ENCODE measurements at places on chromosomes 16 and 17.
A peak's percentile ranks its signal among the peaks of the same experiment; 100 is the strongest.

DNA sequence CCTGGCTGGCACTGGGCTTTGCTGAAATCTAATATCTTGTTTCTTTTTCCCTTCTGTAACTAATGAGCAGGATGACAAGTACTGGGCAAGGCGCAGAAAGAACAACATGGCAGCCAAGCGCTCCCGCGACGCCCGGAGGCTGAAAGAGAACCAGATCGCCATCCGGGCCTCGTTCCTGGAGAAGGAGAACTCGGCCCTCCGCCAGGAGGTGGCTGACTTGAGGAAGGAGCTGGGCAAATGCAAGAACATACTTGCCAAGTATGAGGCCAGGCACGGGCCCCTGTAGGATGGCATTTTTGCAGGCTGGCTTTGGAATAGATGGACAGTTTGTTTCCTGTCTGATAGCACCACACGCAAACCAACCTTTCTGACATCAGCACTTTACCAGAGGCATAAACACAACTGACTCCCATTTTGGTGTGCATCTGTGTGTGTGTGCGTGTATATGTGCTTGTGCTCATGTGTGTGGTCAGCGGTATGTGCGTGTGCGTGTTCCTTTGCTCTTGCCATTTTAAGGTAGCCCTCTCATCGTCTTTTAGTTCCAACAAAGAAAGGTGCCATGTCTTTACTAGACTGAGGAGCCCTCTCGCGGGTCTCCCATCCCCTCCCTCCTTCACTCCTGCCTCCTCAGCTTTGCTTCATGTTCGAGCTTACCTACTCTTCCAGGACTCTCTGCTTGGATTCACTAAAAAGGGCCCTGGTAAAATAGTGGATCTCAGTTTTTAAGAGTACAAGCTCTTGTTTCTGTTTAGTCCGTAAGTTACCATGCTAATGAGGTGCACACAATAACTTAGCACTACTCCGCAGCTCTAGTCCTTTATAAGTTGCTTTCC, 56.0 kb downstream of the HLF start:
- DNase-seq = no peak

GRCh38 chr16:1428511-1428910, 2.4 kb upstream of the PERCC1 start:
- no peak for DNase-seq

- DNase-seq = no peak
These were observed 6.9 kb downstream of the TMEM170A start for GRCh38 chr16:75457485-75458021.

- no peak for DNase-seq
These were observed 55.0 kb downstream of the PDPK1 start for GRCh38 chr16:2592786-2593185.

GRCh38 chr16:86953631-86954391, 363.4 kb downstream of the C16orf95 start:
- DNase-seq = no peak

DNA sequence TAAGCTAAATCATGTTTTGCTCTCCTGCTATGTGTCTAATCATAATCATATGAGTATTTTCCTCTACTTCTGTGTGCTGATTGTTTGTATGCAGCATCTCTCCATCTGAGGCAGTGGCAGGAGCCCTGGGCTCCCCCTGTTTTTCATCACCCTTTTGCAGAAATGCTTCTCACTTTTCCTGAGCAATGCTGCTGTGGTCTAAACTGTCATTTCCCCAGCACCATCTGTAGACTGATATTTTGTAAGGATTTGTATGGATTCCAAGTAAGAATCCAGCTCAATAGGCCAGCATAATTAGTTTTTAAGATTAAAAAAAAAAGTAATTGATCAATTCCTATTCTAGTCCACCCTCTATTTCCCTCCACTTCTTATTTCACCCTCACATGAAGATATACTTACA, 257.0 kb upstream of the CPHXL start:
- peak; percentile 66 for DNase-seq

- DNase-seq = no peak
These were observed 445.7 kb downstream of the UTP18 start for GRCh38 chr17:51706093-51706492.

GRCh38 chr16:9661336-9662017, 520.8 kb downstream of the GRIN2A start:
- DNase-seq = peak; percentile 37

- no peak for DNase-seq
These were observed 38.7 kb downstream of the TIMM22 start for GRCh38 chr17:1035546-1036170.

DNA sequence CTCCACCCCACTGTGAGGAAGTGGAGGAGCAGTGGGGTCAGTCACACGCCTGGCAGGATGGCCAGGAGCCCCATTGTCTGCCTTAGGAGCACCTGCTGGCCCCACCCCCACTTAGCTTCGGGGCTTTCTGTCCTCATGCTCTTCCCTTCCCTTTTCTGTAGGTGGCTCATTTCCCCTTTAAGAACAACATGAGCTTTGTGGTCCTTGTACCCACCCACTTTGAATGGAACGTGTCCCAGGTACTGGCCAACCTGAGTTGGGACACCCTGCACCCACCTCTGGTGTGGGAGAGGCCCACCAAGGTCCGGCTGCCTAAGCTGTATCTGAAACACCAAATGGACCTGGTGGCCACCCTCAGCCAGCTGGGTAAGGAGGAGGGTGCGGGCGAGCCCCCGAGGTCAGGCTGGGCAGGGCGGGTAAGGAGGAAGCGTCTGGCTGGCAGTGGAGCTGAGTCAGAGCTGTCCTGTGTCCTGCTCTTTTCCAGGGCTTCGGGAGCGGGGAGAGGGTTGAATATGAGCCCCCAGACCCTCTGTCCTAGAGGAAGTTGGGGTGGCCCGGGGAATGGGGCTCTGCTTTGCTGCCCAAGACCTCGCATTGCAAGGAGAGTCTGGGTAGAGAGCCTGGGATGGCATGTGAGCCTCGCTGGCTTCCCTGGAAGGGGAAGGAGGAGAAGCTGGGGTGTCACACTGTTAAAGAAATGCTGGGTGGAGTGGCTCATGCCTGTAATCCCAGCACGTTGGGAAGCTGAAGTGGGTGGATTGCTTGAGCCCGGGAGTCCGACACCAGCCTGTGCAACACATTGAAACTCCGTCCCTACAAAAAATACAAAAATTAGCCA, 9.2 kb upstream of the SERPINF1 start:
- no peak for DNase-seq

DNA sequence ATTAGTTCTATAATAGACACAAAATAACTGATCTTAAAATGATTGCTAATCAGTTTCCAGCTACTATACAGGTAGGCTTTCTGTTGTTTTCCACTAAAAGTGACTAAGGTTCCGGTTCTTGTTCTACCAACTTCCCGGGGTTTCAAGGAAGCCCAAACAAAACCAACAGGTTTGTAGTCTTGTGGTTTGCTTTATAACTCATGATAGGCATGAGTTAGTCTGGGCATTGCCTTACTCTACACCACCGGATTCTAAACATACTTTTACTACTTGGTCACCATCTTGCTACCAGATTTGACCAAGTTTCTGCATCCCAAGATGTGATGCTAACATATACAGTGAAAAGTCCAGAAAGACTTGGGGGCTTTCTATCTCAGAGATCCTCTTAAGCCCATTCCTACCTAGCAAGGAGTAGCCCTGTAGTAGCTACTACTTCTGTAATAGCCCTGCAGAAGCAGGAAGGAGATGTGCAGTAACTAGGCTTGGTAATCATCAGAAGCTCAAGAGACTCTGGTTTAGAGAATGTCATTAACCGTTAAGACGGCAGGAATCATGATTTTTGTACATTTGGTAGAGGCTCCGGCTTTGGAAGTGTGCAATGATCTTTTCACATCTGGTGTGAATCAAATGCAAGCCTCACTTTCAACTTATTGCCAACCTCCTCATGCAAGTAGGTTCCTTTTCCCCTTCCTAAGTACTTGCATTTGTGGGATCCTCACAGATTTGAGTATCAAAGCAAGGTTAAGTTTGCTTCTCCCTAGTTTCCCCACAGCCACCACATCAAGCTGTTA, 1.6 kb downstream of the FAM117A start:
- no peak for DNase-seq

GRCh38 chr16:66357523-66357928, 9.0 kb upstream of the CDH5 start:
- DNase-seq = peak; percentile 81

DNA sequence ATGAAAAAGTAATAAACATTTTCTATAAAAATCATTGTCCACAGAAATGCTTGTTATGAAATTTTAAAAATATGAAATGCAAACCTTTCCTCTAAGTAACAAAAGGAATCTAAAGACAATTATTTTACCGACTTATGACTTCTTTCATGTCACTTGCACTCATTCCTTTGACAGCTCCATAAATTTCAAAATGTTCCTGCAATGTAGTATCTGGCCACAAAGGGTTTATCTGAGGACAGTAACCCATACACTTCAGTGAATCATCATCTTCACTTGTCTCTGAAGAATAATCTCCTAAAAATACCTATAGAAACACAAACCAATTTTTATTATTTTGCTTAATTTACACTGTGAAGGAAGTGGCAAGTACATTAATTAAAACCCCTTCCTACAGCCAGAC, 25.6 kb upstream of the ABCA10 start:
- no peak for DNase-seq

DNA sequence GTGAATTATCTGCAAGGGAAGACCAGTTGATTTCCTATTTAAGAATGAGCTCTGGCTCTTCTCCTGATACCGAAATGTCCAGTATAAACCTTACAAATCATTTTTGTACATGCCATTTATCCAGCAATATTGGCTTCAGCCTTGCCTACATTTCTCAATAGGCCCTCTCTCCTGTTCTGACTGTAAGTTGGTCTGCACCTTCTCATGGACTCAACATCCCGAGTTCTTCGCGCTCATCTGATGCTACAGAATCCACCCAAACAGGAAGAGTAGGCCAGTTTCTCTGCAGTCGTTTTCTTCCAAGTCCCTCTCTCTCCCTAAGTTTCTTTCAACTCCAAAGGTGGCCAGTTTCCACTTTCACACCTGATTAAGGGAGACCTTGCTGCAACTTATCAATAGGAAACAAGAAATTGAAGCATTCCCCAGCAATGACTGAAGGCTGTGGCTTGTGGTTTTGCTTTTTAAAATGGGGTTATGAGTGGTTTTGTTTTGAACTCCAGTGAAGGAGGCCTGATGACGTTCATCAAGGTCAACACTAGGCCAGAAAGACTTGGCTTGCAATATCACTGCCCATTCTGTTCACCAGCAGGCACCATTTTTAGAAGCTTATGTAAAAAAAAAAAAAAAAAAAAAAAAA, 383.0 kb downstream of the MAF start:
- DNase-seq = no peak

GRCh38 chr17:55166506-55166905, 98.3 kb upstream of the HLF start:
- no peak for DNase-seq

- DNase-seq = no peak
These were observed 329 bp downstream of the KPNB1 start for GRCh38 chr17:47649972-47650524.

DNA sequence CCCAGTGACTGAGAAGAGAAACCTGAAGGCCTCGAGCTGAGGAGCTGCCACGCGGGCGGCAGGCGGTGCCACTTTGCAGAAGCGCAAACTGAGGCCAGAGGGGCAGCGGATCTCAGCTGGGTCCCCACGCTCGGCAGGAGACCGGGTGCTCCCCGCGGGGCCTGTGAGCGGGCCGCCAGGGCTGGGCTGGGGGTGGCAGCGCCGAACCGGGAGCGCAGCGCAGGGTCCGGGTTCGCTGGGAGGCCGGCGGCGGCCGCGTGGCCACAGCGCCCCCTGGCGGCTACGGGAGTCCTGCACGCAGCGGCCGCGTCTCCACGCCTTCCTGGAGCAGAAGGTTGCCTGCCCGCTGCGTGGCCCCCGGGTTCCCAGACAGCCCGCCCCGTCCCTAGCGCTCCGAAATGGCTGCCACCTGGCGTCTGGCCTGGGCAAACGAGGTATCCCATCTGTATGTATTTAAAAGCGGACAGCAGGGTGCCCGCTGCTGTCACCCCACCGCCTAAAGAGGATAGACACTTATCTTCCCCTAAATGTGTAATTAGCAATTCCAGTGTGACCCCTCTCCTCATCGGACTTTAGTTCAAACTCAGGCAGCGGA, 96.1 kb upstream of the CDH5 start:
- peak; percentile 58 for DNase-seq

- DNase-seq = no peak
These were observed 269.8 kb upstream of the MYOCD start for GRCh38 chr17:12395733-12396354.

DNA sequence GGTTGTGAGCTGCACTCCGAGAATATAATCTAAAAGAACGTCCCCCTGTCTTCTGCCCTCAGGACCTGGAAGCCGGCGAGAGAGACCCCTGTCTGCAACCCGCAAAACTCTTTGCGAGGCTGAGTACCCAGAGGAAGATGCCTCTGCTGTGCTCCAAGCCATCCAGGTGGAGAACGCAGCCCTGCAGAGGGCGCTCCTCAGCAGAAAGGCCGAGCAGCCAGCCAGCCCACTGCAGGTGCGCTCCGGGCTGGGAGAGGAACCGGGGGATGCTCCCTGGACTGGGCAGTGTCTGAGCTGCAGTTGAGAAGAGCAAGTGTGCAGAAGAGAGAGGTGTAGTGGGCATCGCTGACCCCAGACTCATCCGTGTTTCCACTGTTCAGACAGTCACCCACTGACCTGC, 148.3 kb downstream of the KATNIP start:
- no peak for DNase-seq

GRCh38 chr17:6392609-6393350, 42.1 kb downstream of the AIPL1 start:
- peak; percentile 70 for DNase-seq

DNA sequence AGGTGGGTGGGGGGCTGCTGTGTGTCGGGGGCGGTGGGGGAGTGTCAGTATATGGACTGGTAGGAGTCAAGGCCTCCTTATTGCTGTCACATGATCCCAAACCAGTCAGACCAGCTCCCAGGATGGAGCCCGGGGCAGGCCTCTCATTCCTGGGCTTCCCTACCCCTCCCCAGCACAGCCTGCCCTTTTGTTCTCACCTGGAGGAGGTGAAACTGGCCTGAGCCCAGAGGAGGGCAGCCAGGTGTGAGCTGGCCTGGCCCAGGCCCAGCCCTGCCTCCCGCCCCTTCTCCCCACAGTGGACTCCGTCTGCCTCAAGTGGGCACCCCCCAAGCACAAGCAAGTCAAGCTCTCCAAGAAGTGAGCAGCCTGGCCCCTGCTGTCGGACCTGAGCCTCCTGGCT, 4.6 kb downstream of the PRSS8 start:
- DNase-seq = no peak

GRCh38 chr17:80921741-80922579, 69.7 kb upstream of the CHMP6 start:
- DNase-seq = no peak

- no peak for DNase-seq
These were observed 2.5 kb upstream of the ABCC12 start for GRCh38 chr16:48158296-48158695.
